Activated CD8-positive, alpha-beta memory T cell treated with anti-CD3 and anti-CD28 coated beads for 24 hours (primary cell): ENCODE measurements at places on chromosomes 13 and 19.

DNA sequence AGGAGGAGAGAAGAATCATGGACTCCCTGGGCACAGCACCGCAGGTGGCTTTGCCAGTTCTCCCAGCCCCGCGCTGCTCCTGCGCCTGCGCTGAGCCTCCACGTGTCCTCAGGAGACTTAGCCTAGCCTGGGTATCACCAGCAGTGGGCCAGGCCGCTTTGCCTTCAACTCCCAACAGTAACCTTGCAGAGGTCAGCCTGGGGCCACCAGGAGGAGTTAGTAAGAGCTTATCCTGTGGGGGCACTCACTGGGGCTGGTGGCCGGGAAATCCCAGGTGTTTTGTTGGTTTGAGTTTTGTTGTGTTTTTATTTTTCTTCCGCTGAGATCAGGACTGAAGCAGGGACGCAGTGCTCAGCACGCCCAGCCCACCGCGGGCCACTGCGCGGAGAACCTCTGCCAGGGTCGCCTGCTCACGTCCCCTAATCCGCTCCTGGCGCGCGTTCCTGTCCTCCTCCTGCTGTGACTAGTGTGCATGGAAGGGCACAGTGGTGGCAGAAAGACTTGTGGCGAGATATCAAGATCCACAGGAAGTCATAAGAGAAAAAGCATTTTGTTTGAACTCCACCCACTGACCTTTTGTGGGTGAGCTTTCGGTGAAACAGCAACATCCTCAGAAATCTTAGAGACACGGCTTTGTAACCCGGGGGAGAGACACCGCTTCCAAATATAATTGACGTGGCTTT is 207.4 kb upstream of the RFC3 start:
- peak; percentile 74 for DNase-seq

- no peak for DNase-seq
Observed at GRCh38 chr13:42043676-42044075, 4.8 kb upstream of the DGKH start.

GRCh38 chr19:41298348-41298964 is 11.5 kb upstream of the CCDC97 start:
- no peak for DNase-seq

- no peak for DNase-seq
Observed at GRCh38 chr19:8641908-8642547, 11.6 kb downstream of the NFILZ start.

- no peak for DNase-seq
Observed at GRCh38 chr19:6164906-6165531, 29.6 kb downstream of the ACSBG2 start.

GRCh38 chr13:66887088-66887487 is 343.0 kb downstream of the PCDH9 start:
- no peak for DNase-seq

DNA sequence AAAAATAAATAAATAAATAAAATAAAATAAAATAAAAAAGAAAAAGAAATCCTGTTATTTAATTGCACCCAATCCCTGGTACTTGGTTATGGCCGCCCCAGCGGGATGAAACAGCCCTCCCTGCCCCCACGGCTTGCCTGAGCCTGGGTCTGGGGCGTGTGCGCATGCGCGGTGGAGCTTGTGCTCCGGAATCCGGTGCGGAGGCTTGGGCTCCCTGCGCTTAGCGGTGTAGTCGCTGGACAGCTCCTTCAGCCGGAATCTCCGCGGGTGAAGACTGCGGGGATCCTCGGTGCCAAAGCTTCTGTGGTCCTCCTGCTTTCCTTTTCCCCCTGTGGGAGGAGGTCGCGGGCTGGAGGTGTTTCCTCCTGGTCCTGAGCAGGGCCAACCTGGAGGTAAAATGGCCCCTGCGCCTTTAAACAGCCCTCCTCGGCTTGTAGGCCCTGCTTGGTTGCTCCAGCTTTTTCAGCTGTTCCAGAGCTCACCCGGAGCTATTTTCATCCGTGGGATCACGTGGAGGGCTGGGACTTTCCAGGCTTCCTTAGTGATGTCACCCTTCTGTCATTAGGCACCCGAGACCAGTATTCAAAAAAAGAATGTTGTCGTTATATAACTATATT is at the start of gene PLA2G4C:
TSS of gene PLA2G4C (minus strand) at position 468 of the 617 bp plus-strand sequence. CDS start 4,288 bp downstream, outside the sequence.
- DNase-seq: peak; percentile 95

DNA sequence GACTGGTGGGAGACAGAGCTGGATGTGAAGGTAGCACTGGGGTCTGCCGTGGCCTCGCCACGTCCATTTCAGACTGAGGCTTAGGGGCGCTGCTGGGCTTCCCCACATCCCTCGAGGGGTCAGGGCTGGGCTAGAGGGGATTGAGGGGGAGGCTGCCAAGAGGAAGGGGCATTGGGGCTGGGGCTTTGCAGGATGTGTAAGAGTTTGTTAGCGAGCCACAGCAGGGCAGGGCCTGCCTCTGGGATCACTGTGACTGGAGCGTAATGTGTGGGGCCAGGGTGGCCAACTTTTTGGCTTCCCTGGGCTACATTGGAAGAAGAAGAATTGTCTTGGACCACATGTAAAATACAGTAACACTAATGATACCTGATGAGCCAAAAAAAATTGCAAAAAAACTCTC is 14.1 kb downstream of the ARID3A start:
- DNase-seq: no peak

GRCh38 chr19:50333737-50334617 is 4.8 kb upstream of the KCNC3 start:
- peak; percentile 95 for DNase-seq

DNA sequence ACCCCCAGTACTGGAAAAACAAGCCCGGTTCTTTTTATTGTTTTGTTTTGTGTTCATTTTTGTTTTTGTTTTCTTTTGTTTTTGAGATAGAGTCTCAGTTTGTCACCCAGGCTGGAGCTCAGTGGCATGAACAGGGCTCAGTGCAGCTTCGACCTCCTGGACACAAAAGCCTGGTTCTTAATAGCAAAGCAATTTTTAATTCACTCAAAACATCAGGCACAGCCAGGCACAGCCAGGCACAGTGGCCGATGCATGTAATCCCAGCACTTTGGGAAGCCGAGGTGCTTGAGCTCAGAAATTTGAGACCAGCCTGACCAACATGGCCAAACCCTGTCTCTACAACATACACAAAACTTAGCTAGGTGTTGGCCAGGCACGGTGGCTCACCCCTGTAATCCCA is 30.7 kb downstream of the INSR start:
- DNase-seq: no peak

DNA sequence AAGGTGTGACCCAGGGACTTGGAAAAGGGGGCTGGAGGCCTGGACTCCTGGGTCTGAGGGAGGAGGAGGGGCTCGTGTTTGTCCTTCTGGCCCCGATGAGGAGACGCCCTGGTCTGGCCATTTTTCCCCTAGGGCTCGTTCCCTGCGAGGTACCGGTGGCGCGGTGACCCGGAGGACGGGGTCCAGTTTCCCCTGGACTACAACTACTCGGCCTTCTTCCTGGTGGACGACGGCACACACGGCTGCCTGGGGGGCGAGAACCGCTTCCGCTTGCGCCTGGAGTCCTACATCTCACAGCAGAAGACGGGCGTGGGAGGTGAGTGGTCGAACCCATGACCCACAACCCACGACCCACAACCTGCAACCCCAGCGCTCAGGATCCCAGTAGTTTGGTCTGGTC is 10.8 kb downstream of the TRPM4 start:
- DNase-seq: no peak

DNA sequence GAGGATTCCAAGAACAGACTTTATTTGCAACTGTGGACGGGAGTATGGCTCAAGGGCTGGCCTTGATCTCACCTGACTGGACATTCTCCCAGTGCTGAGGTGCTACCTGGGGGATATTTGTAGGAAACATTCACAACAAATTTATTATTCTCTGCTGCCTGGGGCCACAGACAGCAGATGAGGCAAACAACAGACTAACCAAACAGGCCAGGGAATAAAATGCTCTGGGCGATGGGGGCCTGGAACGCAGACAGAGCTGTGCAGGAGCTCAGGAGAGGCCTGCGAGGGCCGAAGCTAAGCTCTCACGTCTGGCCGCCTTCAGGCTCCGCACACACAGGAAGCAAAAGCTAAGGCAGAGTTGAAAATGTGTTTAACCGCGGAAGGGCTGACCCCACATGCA is 7.8 kb downstream of the PLPP2 start:
- no peak for DNase-seq

DNA sequence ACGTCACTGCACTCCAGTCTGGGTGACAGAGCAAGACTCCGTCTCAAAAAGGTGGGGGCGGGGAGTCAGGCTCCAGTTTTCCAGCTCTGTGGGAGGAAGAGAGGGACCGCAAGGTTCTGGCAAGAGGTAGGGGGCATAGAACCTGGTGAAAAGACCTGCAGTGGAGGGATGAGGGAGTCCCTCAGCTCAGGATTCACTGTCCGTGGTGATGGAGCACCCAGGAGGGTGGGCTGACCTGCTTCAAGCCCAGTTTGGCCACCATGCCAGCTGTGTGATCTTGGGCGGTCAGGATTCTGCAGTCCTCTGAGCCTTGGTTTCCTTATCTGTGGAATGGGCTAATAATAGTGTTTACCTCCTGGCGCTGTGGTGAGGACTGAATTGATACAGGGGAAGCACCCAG is 21.2 kb downstream of the SLC8A2 start:
- no peak for DNase-seq

DNA sequence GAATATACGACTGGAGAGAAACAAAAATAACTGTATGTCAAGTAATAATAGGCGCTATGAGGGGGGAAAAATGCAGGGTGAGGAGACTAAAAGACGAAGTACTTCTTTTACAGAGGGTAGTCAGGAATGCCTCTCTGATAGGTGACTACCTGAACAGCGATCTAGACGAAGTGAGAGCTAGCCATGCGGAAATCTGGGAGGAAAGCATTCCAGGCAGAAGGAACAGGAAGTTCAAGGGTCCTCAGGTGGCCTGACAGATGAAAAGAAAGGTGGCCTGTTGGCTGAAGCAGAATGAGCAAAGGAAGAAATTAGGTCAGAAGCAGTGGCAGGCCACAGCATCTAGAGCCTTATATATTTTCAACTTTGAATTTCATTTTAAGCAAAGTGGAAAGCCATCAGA is 13.3 kb downstream of the ZDHHC20 start:
- DNase-seq: no peak

- no peak for DNase-seq
Observed at GRCh38 chr19:58380037-58380661, 681 bp downstream of the ZNF837 start.
